Ureter (tissue), 1 donor: ENCODE measurements at places on chromosomes 6 and 20. TPM values are rescaled to one million over a fixed set of nuclear protein-coding genes. Genes with fewer than 3 reads are reported as not detected.

SNAP91 gene
- 0.83 TPM for total RNA-seq

DNA sequence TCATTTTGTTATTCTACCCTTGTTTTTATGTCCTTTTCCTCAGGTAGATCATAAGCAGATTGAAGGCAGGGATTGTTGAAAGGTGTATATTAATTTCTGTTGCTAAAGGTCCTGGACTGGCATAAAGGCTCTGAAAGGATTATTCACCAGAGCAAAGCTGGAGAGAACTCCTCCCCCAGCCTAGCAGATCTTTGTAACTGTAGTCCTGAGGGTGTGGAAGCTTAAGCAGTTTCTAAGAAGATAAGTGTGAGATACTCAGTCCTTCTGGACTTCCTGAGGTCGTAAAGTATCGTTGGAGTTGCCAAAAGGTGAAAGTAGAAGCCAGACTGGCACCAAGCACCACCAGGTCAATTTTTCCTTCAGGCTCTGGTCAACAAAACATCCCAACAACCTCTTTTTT lies 24.2 kb downstream of the CGA start:
- DNase-seq = no peak

RAET1L gene
- total RNA-seq = not detected

GRCh38 chr20:4047614-4048013 lies 32.3 kb upstream of the RNF24 start:
- peak; percentile 8 for DNase-seq

DNA sequence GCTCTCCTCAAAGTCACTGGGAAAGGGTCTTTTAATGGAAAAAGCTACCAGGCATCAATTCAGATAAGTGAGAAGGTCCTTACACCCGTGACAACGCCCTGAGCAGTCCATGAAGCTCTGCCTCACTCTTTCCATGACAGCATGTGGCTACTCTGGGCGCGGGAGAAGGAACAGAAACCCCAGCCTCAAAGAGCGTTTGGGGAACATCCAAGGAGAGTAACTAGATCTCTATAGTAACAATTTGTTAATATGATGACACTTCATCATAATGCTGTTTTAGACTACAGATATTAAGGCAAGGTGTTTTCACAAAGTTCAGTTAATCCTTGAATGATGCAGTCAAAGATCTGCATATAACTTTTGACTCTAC lies 55.2 kb downstream of the KIF6 start:
- DNase-seq = no peak

DNA sequence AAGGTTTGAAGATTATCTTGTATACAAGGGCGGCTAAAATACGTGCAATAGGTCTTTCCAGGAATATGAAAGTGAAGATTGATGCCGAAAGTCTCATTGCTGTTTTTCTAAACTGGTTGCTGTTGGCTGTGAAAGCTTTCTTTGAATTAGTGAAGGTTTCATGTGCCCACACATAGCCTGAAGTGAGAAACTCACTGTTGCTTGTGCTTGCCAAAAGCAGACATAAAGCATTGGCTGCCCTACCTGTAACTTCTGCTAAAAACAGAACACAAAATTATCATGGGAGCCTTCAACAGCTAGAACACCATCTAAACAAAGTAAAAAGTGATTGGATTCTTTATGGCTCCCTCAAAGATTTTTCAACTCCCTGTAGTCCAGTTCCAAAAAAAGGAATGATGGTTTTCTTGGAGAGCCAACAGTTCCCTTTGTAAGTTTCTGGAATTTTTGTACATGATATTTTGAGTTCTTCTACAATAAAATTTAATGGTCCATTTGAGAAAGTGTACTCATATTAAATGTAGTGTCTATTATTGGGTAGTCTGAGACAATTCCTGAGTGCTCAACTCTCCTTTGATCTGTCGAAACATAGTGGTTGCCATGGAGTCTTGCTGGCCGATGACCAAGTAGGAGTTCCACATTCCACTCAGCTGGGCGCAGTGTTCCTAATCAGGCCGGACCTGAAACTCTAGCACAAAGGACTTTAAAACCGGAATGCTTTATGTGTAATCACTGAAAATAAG lies 68.5 kb downstream of the PLEKHG1 start:
- peak; percentile 95 for DNase-seq

DNA sequence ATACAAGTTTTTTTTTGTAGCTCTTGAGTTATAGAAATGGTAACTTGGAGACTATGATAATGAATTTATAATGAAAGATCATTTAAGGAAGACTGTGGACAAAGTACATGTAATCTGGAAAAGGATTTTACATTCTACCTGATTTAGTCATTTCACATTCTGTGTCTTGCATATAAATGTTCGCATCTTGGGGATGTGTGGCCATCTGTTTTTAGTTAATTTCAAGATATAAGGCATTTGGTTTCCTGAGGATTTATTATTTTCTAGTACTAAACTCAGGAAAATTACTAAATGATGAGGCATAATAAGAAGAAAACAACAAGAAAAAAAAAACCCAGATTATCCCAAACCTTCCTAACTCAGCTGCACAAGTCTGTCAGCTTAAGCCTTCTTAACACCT lies 112.7 kb upstream of the PRL start:
- no peak for DNase-seq

RSPO3 gene
- total RNA-seq = 4.1 TPM

FOXQ1 gene
- total RNA-seq = 130 TPM

ANKS1A gene
- 36.0 TPM for total RNA-seq

DNA sequence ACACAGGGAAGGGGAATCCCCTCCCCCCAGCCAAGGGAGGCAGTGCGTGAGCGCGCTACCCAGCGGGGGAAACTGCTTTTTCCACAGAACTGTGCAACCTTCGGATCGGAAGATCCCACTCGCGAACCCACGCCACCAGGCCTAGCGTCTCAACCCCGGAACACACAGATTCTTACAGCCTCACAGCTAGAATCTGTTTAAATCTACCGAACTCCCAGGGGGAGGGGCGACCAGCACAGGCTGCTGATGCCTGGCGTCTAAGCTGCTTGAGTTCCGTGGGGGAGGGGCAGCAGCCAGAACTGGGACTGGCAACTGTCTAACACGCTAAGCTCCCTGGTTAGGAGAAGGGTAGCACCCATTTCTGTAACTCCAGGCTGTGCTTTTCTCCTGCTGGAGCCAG lies 217.3 kb upstream of the TENT5A start:
- no peak for DNase-seq

- no peak for DNase-seq
These were observed 102.6 kb downstream of the SNAP25 start for GRCh38 chr20:10321138-10321717.
